ENCODE measurements at places on chromosomes 4 and X.

GRCh38 chrX:115892787-115893671 is 277.5 kb upstream of the AGTR2 start:
- DNase-seq: no peak

GRCh38 chr4:36142504-36142903 is 101.8 kb downstream of the ARAP2 start:
- no peak for DNase-seq

- DNase-seq: no peak
These were observed 6.5 kb upstream of the PAQR3 start for GRCh38 chr4:78945651-78946179.

DNA sequence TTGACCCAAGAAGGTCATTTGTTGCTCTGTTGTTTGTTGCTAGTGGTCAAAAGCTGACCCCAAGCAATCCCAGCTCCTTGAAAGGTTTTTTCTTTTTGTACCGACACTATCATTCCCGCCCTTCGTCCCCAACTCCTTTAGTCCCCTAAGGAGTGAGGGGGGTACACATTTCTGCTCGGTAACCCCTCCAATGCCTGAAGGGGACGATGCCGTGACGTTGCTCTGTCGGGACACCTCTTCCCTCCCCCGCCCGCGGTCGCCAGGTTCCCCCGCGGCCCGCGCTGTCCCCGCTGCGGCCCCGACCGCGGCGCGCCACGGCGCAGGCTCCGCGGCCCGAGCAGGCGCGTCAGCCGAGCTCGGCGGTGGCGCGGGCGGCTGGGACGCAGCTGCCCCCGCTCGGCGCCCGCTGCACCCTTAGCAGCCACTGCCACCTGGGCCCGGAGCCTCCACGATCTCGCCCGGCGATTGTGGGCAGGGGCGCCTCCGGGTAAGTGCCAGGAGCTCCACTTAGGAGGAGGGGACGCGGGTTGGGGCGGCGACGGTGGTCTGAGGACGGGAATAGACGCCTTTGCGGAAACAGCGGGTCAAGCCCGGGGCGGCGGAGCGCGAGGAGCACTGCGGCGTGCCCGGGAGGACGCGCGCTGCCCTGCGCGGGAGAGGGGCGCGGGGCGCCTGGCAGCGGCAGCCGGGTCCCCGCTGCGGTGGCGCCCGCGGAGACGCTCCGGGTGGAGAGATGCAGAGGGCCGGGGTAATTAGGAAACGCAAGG is at the start of gene GLRB:
GLRB (plus strand) TSS at position 340 of the 767 bp plus-strand sequence. CDS start 1,875 bp downstream, outside the sequence.
- peak; percentile 68 for DNase-seq

Measured in upper lobe of right lung (tissue), 1 donor.